Hypothalamus (tissue), 51 donors: ENCODE measurements at places on chromosomes 2 and 18.
A peak's percentile ranks its signal among the peaks of the same experiment; 100 is the strongest.

DNA sequence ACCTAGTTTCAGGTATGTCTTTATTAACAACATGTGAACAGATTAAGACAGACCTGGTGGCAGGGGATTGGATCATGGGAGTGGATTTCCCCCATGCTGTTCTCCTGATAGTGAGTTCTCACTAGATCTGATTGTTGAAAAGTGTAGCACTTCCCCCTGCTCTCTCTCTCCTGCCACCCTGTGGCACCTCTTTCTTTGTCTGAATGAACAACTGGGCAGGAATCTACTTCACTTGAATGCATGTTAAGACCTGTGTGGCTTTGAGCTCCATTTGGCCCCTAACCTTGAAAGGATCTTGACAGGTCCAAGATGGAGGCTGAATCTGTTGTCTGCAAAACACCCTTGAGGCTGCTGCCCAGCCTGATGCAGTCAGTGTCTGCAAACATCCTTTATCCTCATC, 194.4 kb downstream of the RNF144A start:
- no peak for DNase-seq

- no peak for DNase-seq
Observed at GRCh38 chr2:106960683-106961161, 74.8 kb upstream of the ST6GAL2 start.

GRCh38 chr2:120576509-120577474, 158.9 kb upstream of the GLI2 start:
- no peak for DNase-seq

DNA sequence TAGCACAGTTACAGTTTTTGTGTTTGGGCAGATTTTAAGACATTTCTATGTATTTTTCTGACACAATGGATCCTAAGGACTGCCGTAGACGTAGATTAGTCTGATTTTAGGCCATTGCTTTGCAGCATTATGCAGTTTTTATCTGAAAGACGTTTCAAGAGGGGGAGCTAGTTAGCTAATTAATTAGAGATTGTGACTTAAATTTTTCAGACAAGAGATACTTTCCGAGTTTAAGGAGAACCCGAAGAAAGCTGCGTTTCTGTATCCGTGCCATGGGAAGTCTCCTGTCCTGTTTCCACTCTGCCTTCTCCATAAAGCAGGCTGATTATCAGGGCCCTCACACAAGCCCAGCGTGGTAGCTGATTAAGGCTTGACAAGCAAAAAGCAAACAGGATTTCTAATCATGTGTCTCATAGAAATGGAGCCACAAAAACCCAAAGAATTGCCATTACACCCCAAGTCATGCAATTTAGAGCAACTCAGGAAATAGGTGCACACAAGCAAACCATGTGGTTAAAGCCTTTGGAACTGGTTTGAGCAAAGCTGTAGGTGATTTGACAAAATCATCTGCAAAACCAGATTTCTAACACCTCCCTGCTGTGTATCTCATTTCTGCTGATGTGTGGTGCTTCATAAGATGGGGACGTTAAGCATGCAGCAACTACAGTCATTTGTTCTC, 808.1 kb downstream of the RNF144A start:
- no peak for DNase-seq

GRCh38 chr2:142874293-142874814, 3.1 kb upstream of the KYNU start:
- no peak for DNase-seq

DNA sequence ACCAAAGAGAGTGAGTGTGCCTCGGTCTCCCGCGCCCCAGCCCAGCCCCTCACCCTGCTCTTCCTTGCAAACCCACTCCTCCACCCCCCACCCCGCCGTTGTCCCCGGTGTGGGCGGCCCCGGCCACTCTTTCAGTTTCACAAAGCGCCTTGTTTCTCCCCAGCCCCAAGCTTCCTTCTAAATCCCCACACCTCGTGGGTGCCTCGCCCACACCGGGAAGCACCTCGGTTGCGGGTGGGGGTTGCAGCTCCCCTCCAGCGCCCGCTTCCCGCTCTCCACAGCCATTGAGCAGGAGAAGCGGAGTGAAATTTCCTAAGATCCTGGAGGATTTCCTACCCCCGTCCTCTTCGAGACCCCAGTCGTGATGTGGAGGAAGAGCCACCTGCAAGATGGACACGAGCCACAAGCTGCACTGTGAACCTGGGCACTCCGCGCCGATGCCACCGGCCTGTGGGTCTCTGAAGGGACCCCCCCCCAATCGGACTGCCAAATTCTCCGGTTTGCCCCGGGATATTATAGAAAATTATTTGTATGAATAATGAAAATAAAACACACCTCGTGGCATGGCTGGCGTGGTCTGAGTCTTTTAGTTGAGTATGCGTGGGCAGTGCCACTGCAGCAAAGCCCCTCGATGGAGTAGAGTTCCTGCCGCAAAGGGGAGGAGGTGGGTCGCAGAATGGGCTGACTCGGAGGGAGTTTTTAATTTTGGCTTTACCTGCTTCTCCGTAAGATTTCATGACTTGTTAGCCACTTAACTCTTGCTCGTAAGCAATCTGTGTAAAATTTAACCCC, 848 bp downstream of the TMSB10 start:
- DNase-seq, result no peak

- DNase-seq, result no peak
Observed at GRCh38 chr2:103860016-103860415, 993.9 kb upstream of the POU3F3 start.

DNA sequence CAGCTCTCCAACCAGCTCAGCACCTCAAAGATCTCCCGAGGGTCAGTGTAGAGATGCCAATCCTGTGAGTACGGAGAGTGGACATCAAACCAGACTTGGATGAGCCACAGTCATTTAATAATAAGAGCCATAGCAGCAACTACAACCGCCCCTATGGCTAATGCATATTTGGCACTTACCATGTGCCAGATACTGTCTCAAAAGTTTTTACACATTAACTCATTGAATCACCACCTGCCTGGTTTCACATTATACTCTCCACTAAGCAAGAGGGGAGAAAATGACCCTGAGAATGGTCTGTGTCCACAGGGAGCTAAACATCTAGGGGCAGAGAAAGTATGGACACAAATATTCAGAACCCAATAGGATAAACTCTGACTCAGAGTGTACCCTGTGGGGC, 2.6 kb downstream of the CNPPD1 start:
- DNase-seq, result no peak

DNA sequence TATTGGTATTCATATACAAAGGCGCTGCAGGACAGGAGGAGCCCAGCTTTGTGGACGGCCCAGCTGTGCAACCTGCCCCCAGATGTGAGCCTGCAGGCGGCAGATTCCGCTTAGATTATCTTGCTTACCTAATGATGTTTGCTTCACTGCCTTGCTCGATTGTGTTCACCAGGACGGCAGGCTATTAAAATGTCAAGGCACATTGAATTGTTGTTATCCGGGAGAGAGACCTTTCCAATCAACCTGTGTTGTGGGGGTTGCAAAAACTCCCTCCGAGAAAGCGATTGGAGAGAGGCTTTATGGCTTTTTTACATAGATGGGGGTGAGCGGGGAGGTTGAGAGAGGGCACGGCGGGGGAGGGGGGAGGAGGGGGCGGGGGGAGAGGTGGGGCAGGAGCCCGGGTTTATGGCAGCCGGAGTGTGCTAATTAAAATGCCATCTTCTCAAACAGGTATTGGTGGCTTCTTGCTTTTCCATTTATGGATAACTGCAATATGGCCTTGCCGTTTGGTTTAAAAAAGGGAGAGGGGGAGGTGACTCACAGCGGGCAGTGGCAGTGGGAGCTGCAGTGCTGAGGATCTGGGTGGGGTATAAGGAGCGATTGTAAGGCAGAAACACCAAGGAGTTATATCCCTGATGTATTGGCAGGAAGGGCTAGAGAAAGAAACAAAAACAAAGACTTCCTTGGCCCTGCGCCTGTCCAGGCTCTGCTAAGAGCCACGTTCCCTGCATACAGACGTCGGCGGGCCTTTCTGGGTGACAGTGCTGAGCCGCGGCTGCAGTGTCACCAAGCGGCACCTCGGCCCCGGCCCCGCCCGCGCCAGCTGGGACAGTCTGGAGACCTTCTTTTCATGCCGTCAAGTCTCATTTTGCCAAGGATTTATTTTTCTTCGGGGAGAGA, 97.2 kb downstream of the INSIG2 start:
- DNase-seq, result peak; percentile 30

- DNase-seq, result peak; percentile 53
Observed at GRCh38 chr2:218733171-218734021, 22.8 kb downstream of the TTLL4 start.

DNA sequence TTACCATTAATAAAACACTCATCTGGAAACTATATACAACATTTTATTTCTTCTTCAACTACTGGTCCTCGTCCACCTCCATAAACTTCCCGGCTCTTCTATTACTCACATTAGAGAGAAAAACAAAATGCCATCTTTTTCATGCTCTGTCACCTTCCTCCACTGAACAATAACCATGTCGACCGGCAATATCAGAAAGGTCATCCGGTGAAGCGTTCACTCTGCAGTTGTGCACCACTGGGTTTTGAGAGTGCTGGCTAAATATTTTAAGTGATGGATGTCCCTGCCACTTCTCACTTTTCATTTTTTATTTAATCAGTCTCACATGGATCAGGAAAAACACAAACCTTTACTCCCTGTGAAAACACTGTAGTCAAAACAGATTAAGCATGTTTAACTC, 48.2 kb downstream of the SPP2 start:
- DNase-seq, result no peak

DNA sequence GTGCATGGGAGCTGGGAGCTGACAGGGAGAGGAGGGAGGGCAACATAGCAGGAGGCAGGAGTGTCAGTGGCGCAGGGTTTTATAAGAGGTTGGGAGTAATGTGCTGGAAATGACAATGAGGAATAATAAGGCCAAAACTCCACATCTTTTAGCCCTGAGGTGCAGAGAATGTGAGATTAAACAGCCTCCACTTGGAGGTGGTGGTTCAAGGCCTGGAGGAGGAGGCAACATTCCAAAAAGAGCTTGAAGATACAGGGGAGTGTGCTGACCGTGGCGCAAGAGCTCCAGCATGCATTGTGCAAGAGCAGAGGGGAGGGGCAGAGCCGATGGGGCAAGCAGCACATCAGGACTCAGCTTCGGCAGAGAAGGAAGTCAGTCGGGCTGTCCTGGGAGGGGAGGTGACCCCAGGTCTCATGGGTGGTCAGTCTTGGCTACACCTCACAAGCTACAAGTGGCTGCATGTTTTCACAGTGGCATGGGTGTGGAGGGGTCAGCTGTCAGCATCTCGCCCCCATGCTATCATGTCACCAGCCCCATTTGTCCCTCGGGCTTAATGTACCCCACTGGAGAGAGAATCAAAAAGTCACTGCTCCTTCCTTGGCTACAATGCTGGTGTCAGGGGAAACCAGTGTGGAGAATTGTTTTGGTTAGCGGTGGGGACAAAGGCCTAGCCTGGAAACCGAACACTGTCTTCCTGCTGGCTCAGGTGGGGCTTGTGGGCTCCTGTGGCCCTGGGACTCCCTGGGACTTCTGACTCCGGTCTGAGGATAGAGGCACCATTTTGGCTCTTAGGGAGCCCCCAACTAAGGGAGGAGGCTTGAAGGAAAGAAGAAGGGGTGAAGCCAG, 208.0 kb downstream of the ZFP36L2 start:
- peak; percentile 26 for DNase-seq

GRCh38 chr2:230676546-230676945, 36.1 kb upstream of the CAB39 start:
- no peak for DNase-seq

DNA sequence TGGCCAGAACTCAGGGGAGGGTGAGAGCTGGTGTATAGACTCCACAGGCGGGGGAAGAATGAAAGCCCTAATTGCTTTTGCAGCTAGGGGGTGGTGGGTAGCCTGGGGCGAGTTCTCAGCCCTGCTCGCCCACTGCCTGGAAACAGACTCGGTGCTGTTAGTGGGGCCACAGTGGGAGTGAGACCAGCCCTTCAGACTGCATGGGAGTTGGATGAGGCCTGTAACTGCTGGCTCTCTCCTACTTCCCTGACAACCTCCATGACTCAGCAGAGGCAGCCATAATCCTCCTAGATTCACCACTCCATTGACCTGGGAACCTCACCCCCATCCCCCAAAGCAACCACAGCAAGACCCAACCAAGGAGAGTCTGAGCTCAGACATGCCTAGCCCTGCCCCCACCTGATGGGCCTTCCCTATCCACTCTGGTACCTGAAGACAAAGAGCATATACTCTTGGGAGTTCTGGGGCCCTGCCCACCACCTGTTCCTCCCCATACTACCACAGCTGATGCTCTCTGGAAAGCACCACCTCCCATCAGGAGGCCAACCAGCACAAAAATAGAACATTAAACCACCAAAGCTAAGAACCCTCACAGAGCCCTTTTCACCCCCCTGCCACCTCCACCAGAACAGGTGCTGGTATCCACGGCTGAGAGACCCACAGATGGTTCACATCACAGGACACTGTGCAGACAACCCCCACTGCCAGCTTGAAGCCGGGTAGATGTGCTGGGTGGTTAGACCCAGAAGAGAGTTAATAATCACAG, 226.3 kb downstream of the EIPR1 start:
- no peak for DNase-seq

- no peak for DNase-seq
Observed at GRCh38 chr2:173740639-173741038, 224.5 kb downstream of the SP3 start.

DNA sequence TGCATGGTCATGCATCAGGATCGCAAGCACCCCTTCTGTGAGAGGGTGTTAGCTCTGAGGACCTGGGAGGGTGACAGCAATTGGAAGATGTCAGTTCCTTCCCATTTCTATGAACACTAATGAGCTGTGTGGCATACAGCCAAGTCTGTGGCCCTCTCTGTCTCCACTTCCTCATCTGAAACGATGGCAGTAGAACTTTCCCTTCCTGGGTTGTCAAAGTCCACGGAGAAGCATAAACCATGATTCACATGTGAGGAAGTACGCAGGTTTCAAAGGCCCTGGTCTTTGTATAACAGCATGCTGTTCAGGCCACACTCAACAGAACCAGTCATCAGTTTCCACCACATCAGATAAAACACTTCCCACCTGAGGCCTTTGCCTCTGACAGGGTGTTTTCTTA, 167.4 kb upstream of the RAB6C start:
- peak; percentile 15 for DNase-seq

GRCh38 chr2:57552885-57553284, 493.7 kb upstream of the VRK2 start:
- no peak for DNase-seq

GRCh38 chr18:35851286-35851970, 121.1 kb upstream of the RMP24 start:
- no peak for DNase-seq

- DNase-seq, result no peak
Observed at GRCh38 chr2:229660391-229660790, 54.0 kb downstream of the DNER start.

- no peak for DNase-seq
Observed at GRCh38 chr2:121501554-121501953, 29.1 kb upstream of the RNU4ATAC start.

GRCh38 chr2:168432565-168433186, 23.4 kb upstream of the CERS6 start:
- DNase-seq, result no peak
